ENCODE measurements at places on chromosomes 1 and 21.

- peak; percentile 17 for DNase-seq
These were observed 47.6 kb downstream of the RHOU start for GRCh38 chr1:228782662-228783417.

DNA sequence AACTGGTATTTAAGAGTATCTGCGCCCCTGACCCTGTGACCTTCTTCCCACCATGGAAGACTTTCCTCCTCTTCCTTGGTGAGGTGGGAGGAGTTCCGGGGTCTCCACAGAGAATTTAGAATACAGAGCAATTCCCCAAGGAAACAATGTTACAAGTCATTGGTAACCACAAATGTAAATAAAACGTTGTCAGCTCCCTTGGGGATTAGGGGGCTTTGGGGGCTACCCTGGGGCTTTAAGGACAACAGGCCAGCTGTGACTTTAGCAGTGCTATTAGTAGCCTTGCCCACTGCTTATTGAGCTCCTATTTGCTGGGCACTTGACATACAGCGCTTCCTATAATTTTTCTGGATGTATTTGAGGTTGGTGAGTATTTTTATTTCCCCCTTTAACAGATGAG, 69.0 kb downstream of the IGSF21 start:
- DNase-seq = no peak

GRCh38 chr21:15549671-15550070, 180.1 kb upstream of the USP25 start:
- DNase-seq = peak; percentile 44

GRCh38 chr1:109643385-109644230, 12.3 kb upstream of the GSTM4 start:
- DNase-seq = peak; percentile 74

- DNase-seq = peak; percentile 75
These were observed 103.7 kb downstream of the AK5 start for GRCh38 chr1:77385551-77385950.

GRCh38 chr1:232593717-232594502, 36.0 kb downstream of the SIPA1L2 start:
- DNase-seq = peak; percentile 31

Measured in kidney tubule cell (primary cell).